ENCODE measurements at places on chromosomes 12 and 14.

- peak; percentile 69 for DNase-seq
Observed at GRCh38 chr14:65336191-65336591, 76.3 kb upstream of the FUT8 start.

- peak; percentile 55 for DNase-seq
Observed at GRCh38 chr12:109264095-109264942, 44.8 kb downstream of the FOXN4 start.

DNA sequence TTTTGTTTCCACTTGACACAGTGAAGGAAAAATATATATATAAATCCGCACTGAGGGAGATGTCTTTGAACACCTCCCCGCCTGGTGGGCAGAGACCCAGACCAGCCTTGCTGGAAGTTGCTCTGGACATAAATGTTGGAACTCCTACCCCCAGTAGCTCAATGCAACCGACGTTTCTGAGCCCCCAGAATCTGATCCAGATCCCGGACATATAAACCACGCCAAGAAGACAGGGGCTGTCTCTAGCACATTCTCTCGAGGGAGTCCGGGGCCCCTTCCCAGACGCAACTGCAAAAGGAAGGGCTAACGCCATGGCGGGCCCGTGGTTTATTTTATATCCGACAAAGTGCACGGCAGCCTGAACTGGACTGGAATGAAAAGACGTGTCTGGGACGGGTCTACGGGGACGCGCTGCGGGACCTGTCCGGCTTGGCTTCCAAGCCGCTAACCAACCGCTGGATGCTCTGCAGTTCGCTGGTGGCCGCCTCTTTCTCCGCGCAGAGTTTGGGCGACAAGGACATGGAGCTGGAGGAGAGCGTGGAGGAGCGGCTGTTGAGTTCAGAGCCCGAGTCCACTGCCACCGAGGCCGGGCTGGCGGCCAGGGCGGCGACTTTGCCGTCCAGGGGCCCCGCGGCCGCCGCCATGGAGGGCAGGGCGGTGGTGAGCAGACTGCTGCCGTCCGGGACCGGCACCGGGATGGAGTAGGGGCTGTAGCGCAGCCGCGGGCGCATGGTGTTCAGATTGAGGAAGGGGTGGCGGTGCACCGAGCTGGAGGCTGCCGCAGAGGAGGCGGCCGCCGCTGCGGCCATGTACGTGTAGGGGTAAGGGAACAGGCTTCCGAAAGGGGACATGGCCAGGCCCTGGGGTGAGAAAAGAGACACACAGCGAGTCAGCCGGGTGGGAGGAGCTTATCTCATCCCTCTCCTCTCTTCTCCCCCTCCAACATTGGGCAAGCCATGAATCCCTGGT lies 12.2 kb downstream of the TBX3 start:
- no peak for DNase-seq

DNA sequence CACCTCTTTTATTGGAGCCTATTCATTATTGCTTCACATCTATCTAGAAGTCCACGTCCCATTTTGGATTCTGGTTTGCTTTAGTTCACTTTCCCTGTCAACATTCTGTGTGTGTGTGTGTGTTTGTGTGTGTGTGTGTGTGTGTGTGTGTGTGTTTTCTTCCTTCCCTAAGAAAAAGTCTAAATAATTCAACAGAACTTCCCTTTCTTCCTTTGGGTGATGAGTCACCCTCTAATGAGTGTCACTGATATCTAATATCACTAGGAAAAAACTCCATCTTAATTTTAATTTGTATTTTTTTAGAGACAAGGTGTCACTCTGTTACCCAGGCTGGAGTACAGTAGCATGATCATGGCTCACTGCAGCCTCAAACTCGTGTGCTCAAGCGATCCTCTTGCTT lies 234.2 kb downstream of the TTC8 start:
- no peak for DNase-seq

DNA sequence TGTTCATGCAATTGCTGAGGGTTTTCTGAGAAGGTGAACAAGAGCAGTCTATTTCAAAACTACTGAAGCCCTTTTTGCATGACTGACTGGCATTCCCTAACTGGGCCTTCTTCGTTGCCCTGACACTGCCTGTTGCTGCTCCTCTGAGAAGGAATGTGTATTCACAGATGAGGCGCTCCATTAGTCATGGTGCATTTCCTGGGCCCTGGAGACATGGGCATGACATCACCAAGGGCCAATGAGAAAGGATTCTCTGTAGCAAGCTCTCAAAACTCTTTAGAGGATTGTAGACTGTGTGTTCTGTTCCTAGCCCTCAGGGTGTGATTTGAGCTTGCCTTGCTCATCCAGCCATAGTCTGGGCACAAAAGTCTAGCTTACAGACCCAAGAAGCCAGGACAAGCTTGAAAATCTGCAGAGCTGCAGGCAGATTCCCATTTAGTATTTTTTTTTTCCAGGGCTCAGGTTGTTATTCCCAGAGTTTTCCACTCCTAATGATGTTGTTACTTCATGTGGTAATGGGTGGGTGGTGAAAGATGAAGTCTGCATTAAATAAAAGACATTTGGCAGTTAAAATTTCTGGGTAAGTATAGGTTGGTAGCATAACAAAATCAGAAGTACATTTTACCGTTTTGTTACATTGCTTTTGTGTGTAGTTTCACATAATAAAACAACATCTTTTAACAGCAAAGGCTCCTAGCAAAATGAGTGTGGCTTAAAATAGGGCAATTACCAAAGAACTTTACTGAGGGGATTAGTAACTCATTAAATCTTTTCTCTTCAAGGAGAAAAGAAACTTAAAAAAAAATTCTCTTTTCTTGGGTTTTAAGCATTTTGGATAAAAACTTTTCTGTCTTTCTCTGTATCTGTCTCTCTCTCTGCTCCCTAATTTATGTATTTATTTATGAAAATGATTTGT lies 318.4 kb downstream of the RAD51B start:
- DNase-seq: peak; percentile 87

- DNase-seq: peak; percentile 82
Observed at GRCh38 chr12:55996201-55996714, 818 bp upstream of the SUOX start.
